RCC 7860 (cell line): ENCODE measurements at places on chromosomes 2 and 18.
A peak's percentile ranks its signal among the peaks of the same experiment; 100 is the strongest.

DNA sequence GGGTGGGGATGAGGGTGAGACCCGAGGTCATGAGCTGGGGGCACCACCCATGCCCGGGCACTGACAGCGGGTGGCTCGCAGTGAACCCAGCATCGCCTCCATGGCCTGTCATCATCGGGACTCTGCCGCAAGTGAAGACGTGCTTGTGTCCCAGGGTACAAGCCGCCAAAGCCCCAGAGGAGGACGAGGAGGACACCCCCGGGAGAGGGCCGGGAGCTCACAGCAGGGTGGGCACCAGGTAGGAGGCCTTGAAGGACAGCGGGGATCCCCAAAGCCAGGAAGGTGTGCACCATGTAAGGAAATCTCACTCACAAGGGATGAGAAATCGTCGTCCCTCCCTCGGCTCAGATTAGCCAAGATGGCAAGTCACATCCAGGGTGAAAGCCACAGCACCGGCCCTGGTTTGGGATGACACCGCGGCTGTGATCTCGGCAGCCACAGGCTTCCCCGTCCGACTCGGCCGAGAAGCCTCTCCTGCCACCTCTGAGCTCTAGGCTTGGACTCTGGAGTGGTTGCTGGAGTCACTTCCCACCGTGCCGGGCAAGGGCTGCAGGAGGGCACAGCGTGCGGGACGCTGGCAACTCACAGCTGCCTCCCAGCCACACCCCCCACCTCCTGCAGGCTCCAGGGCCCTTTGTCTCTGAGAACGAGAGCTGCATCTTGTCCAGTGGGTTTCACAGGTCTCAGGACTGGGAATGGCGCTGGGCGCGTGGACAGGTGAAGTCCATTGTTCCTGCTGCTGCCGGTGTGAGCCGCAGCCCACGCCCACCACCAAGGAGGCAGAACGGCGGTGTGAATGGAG lies 81.6 kb upstream of the CTDP1 start:
- DNase-seq = no peak

DNA sequence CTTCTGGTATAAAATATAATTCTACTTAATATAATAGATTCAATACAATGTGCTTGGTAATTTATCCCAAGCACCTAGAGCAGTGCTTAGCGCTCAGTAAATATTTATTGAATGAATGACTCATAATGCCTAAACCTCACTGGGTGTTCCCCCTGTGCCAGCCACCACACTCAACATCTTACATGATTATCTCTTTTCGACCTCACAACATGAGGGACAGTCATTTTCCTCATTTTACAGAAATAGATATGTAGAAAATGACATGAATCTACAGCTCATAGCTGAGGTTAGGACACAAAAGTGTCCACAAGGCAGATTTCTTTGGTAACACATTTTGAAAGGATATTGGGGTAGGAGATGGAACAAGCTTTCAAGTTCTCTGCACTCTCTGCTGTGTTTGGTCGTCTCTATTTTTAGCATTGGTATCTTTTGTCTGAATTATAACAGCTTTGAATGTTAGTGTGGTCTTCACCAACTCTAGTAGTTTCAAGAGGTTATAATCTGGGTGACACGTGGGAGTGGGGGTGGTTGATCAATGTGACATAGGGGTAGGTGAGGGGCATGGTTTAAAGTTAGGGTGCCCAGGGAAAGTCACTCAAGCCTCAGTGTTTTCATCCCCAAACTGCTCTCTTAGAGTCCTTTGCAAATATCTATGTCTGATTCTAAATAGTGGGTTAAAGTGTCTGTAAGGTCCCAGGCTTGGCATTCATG lies 9.8 kb downstream of the MYOM1 start:
- DNase-seq = no peak

DNA sequence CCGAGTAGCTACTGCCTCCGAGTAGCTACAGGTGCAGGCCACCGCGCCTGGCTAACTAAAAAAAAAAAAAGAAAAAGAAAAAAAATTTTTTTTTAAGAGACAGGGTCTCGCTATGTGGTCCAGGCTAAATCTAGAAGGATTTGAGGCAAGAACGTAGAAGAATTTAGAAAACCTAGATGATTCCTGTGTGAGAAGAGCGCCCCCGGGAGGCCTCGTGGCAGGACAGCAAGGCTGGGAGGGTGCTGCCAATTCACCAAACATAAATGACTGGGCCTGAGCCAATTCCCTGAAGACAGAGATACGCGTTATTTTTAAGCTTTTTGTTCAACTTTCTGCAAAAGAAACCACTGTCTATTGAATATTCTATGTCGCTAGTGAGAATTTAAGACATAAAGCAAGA lies 90.1 kb upstream of the TGFA start:
- peak; percentile 28 for DNase-seq

DNA sequence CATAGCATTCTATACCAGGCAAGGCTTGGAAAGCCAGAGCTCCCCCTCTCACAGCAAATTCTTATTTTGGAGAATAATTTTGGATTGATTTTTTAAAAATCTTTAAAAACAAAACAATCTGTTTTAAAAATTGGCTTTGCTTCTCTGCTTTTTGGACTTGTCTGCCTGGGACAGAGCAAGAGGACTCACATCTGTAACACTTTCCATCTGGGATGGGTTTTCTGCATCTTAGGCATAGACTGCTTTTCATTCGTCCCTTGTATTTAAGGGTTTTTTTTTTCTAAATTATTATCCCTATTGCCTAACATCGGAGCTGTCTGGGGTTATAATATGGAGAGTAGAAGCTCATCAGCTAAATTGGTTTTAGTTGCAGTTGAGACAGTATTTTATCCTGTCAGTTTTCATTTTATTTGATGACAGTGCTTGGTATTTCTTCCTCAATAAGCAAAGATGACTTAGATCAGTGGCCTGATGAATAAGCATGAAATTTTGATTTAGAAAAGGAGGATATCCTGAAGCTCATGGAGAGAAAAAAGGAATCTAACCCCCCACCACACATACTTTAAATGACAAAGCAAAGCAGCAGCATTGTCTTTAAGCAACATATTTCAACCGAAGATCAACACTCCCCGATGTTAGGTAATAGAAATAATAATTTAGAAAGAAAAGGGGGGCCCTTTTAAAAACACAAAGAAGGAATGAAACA lies 2.3 kb upstream of the FZD7 start:
- DNase-seq = no peak

DNA sequence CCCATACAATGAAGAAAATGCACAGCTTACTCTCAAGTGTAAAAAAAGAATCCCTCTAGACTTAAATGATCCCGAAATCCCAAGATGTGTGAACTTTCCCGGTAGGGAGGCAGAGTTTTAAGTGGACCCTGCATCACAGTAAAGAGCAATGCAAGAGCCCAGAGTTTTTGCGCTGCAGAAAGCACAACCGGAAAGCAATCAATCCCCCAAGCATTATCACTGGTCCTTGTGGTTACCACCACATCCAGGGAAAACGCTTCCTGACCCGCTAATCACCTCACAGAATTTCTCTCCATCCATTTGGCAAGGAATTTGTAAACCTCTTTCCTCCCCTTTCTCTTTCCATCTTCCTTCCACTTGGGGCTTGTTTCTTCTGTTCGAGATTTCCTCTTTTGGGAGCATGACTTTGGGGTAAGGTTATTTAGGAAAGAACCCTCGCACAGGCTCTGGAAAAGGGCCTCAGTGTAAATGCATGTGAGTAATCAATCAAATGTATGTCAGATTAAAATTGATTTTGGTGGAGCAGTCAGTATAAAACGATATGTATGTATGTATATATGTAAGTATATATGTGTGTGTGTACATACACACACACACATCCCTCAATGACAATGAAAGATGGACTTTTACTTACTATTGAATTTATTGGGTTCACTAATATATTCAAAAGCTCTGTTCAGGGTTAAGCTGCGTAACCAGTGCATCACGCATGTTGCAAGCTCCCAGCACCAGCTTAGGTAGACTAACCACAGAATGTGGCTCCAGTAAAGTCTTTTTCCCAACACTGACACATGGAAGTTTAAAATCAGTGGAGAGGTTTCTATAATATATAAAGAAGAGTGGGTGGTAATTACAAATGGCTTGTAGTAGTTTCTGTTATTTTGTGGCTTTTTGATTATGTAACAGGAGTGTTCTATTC lies 1.6 kb downstream of the PLCL1 start:
- DNase-seq = no peak

- DNase-seq = no peak
These were observed 16.1 kb upstream of the MLPH start for GRCh38 chr2:237470914-237471313.

- DNase-seq = no peak
These were observed 175.1 kb downstream of the ANKRD30B start for GRCh38 chr18:14922965-14923565.

DNA sequence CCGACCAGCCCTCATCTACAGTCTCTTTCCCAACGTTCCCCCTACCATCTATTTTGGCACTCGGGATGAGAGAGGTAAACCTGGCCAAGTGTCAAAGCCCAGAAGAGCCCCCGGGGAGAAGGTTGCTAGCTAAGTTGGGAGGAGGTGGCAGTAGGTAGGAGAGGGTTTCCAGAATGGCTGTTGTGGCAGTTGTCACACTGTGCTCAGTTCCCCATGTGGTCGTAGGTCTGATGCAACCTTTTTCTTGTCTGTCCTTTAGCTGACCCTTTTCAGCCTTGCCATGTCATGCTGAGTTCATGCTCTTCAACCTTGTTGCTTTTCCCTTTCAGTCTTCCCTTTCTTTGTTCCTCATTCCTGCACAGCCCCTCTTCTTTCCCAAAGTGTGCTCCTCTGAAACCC lies 34.5 kb downstream of the TTLL4 start:
- DNase-seq = no peak

- DNase-seq = no peak
These were observed 1607.3 kb upstream of the CELF4 start for GRCh38 chr18:39172695-39173421.

DNA sequence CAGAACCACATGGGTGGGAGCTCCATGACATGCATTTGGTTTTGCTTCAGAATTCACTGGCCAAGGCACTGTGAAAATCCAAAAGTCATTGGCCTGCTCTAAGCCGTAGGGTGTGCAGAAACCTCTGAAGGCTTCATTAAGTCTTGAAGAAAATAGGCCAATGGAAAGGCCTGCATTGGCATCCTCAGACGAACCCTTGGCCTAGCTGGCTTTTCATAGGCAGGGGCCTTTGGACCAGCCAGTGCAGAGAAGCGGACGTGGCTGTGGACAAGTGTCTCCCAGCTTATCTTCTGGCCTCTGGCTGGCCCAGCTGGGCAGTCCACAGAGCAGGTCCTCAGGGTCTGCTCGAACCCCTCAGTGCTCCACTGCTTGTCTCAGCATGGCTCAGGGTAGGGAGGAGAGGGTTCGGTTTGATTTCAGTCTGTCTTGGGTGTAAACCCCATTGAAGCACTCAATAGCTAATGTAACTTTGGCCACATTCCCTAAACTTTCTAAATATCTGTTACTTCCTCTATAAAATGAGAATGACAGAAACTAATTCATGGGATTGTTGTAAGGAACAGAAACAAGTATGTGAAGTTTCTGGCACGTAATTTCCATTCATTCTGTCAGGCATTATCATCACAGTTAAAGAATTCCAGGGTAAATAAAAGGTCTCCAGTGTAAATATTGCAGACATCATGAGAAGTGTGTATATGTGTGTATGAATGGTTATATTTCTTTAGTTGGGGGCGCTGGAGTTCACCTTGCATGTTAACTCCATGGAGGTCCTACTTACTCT lies 125.5 kb downstream of the TFCP2L1 start:
- DNase-seq = no peak

- DNase-seq = no peak
These were observed 70.7 kb downstream of the SOS1 start for GRCh38 chr2:39050109-39050508.

DNA sequence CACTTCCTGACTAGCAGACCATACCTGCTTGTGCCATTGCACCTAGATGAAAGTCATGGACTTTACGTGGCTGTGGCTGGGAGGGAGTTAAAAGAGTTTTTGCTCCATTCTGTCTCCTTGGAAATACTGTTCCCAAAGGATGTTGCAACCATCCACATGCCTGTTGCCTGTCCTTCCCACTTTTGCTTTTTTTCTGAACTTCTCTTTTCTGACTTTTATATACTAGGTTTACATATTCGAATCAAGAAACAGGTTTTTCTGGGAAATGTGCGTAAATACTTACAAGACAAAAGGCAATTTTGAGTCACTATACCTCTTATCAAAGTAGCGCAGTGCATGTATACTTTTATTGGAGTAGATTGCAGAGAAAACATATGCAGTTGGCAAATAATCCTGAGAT lies 244.8 kb downstream of the PRKCE start:
- DNase-seq = no peak

DNA sequence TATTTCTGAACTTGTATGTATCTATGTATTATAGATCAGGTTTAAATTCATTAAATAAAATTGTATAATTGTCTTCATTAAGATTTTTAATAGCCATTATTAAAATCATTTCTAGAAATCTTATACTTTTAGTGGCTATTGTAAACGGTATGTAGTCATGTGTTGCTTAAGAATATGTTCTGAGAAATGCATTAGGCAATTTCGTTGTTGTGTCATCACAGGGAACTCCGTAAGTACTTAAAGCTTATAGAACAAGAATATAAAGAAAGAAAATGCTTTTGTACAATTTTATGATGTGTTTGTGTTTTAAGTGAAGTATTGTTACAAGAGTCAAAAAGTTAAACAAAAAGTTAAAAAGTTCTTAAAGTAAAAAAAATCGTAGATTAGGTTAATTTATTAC lies 765.8 kb downstream of the METTL4 start:
- DNase-seq = no peak

GRCh38 chr2:129812071-129812470 lies 167.4 kb upstream of the RAB6C start:
- DNase-seq = no peak

GRCh38 chr2:168528016-168528415 lies 71.9 kb downstream of the CERS6 start:
- no peak for DNase-seq

DNA sequence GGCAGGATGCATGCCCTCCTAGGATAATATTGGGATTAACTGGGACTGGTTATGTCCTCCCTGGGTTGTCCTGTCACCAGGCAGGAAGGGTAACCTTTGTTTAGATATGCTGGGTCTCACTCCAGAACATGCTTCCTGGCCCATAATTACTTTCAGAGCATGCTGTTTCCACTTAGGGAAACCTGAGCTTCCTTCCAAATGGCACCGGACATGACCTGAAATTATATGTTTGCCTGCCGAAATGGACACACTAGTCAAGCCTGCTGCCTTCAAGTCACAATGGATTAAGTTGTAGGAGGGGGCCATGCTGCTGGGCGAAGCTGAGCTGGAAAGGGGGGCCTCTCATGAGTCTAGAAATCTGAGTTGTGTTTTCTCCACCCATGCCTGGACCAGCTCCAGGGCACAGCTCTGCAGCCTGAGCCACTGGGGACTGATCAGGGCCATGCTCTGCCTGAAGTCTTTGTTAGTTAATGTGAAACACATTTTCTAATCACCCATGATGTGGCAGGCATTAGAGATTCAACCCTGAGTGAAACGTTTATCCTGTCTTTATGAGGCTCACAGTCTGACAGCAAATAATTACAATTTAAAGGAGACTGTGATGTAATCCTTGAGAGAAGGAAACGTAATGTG lies 273.3 kb downstream of the TNS1 start:
- DNase-seq = no peak

- DNase-seq = no peak
These were observed 237.8 kb upstream of the RAB6C start for GRCh38 chr2:129741623-129742022.

- no peak for DNase-seq
These were observed 149.4 kb upstream of the SMAD2 start for GRCh38 chr18:48079885-48080284.
